ENCODE measurements at places on chromosomes 7 and 10.

- no peak for DNase-seq
These were observed 2.9 kb downstream of the MIOS start for GRCh38 chr7:7569615-7570014.

- DNase-seq: peak; percentile 77
These were observed 6.1 kb upstream of the MYOZ1 start for GRCh38 chr10:73647211-73647874.

GRCh38 chr7:142481548-142481947, 223.7 kb upstream of the PRSS58 start:
- DNase-seq: no peak

DNA sequence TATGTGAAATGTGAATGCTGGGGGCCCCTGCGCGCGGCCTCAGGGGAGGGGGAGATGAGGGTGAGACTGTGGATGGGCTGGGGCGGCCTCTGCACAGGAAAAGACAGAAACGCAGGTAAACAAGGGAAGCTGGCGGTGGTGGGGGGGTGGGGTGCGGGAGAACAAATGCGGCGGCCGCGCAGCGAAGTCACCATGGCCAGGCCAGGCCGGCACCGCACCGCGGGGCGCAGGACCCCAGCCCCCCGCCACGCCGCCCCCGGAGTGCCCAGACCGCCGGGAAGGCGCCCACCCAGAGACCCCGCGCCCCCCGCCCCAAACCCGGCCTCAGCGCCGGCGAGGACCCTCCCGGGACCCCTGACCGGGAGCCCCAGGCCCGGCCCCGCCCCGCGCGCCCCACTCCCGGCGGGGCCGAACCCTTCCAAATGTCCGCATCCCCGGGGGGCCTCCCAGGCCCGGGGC, 14.5 kb upstream of the DNAAF5 start:
- no peak for DNase-seq

DNA sequence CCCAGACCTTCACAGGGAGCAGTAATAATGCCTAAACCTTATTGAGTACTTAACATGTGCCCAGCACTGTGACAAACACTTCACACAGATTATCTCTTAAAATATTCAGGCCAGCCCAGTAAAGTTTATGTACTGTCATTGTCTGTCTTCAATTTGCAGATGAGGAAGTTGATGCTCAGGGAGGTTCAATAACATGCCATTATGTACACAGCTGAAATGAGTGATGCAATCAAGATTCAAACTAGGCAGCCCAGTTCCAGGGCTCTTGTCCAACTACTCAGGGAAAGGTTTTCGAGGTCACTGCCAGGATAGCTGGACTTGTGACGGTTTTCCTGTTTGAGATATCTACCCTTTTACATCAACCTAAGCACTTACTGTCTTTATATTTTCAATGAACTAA, 56.1 kb downstream of the AUTS2 start:
- no peak for DNase-seq

DNA sequence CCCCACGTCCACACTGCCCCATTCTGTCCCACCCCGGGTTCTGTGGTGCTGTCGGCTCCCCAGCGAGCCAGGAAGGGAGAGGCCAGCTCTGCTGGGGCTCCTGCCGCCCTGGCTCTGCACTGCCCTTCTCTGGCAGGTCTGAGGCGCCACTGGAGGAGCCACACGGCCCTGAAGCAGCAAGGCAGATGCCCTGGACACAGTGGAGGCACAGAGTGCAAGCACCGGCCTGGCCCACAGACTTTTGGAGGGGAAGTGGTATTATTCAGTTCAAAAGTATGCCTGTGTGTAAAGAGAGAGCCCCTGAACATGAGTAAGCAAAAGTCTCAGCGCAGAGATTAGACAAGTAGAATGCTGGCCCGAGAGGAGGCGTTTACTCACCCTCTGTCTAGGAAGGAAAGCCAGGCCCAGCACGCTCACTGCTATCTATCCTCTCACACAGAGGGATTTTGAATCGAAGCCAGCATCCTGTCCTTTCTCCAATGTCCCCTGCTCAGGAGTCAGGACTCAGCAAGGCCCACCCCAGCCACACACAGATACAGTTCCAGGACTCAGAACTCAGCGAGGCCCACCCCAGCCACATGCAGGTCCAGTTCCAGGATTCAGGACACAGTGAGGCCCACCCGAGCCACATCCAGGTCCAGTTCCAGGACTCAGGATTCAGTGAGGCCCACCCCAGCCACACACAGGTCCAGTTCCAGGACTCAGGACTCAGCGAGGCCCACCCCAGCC, 115.0 kb downstream of the EGFR start:
- peak; percentile 70 for DNase-seq

GRCh38 chr10:104548090-104548489, 93.0 kb upstream of the SORCS3 start:
- DNase-seq: no peak

GRCh38 chr7:137986252-137987017, 15.5 kb downstream of the CREB3L2 start:
- no peak for DNase-seq

DNA sequence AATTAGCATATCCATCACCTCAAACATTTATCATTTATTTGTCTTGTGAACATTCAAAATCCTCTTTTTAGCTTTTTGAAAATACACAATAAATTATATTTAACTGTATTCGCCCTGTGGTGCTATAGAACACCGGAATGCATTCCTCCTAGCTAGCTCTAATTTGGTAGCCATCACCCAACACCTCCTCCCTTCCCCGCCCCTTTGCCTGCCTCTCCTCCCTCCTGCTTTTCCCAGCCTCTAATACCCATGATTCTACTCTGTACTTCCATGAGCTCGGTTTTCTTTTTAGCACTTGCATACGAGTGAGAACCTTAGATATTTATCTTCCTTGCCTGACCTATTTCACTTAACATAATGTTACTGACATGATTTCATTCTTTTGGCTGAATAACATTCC, 80.1 kb downstream of the ANKRD26 start:
- DNase-seq: no peak

GRCh38 chr7:84638339-84638697, 443.7 kb upstream of the SEMA3A start:
- no peak for DNase-seq

DNA sequence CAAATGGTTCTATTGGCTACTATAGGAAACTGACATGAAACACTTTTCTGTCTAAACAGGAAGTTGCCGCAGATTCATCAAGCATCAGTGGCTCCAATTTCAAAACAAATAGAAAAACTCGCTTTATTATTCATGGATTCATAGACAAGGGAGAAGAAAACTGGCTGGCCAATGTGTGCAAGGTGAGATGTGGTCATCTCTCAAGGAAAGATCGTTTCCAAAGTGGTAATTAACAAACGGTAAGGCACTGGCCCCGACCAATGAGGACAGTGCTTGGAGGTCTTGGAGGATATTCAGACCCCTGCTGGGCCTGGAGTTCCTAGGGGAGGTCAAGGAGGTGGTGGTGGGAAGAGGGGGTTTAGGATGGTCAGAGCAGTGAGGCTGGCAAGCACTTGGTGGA, 2.6 kb downstream of the PNLIP start:
- no peak for DNase-seq

DNA sequence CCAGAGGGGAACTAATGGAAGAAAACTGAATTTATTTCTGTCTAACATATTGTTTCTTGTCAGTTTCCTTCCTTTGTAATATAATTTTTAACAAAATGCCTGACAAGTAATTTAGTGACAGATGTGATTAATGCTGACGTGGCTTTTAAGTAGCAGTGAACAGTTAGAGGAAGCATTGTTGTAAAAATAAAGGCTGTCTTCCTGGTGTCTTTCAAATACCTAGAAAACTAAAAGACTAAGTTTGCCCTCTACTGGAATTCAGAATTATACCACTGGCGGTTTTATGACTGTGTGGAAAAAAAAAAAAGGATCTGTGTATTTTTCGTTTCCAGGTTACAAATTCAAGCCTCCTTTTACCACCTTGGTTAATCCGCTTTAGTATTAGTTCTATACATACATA, 217.1 kb upstream of the DPP6 start:
- no peak for DNase-seq

DNA sequence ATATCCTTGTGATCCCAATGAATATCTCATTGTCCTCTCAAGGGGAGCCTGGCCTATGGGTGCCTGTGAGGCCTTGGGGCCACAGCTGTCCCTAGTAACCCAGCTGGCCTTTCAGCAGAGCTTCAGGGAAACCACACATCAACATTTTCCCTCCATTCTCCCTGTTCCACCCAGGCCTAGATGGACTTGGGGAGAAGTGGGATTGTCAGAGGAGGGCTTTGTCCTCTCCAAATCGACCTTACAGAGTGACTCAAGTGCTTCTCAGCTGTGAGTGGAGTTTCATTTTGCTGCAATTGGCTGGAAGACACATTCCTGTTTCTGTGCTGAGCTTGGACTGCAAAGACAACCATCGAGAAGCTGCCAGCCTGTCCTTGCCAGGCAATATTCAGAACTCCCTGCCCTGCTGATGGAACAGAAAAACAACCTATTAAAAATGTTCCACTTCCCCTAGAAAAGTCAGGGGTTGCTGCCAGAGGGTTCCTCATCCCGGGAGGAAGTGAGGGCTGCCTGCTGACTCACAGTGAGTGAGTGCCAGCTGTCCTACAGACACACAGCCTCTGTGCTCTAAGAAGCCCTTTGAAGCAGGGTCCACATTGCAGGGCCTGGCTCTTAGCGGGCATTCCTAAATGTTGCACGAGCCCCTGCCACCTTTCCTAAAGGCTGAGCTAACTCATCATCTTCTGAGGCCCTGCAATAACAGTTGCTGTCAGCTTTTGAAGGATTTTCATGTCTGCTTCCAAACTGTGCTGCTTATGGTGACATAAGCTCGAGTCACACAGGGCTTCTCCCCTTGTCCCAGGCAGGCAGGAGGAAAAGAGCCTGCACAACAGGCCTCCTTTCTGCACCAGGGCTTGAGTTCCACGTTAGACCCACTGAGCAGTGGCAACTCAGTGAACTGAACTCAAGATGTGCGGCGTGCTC, 20.5 kb downstream of the STRA8 start:
- DNase-seq: peak; percentile 72

DNA sequence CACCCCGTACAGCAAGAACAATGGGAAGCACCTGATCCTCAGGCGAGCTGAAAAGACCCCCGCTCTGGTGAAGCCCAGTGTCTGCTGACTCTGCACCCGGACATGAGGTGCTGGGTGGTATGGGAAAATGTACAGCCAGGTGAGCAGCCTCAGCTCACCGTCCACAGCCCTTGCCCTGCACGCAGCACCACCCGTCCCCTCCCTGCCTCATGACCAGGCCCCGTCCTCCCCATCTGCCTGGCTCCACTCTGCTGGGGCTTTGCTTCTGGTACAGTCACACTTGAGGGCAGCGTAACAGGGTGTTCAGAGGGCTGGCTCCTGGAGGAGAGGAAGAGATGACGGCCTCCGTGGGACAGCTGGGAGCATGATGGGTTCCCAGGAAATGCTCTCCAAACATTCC, 49.1 kb downstream of the NCAPG2 start:
- DNase-seq: no peak

DNA sequence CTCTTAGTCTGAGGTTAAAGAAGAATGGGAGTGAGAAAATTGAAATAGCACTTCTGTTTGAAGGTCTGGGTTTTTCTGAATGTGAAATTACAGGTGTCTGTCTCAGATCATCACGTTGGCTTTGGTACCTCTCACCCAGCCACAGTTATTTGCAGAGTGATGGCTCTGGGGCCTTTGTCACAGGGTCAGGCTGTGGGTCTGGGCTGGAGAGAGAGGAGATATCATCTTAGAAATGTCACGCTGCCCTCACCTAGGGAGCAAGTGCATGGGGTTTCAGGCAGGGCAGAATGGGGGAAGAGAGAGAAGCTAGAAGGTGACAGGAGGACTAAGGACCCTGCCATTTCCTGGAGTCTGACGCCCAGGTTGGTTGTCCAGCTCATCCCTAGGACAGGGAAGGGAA, 127.2 kb downstream of the CFAP58 start:
- DNase-seq: no peak

DNA sequence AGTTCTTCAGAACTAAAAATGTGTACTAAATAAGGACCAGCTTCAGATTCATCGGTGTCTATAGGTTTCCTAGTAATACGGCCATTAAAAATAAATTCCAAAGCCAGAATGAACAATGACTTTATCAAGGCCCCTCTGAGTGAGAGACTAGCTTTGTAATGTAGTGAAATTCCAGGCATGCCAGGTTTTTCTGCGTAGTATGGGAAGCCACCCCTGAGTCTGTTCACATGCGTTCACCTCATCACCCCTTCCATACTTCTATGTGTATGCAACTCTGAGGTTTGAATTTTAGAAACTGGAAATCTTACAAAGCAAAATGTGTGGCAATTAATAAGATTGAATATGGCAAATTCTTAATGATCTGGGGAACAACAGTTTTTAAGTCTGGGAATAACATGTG, 24.5 kb downstream of the RNF32 start:
- DNase-seq: no peak

DNA sequence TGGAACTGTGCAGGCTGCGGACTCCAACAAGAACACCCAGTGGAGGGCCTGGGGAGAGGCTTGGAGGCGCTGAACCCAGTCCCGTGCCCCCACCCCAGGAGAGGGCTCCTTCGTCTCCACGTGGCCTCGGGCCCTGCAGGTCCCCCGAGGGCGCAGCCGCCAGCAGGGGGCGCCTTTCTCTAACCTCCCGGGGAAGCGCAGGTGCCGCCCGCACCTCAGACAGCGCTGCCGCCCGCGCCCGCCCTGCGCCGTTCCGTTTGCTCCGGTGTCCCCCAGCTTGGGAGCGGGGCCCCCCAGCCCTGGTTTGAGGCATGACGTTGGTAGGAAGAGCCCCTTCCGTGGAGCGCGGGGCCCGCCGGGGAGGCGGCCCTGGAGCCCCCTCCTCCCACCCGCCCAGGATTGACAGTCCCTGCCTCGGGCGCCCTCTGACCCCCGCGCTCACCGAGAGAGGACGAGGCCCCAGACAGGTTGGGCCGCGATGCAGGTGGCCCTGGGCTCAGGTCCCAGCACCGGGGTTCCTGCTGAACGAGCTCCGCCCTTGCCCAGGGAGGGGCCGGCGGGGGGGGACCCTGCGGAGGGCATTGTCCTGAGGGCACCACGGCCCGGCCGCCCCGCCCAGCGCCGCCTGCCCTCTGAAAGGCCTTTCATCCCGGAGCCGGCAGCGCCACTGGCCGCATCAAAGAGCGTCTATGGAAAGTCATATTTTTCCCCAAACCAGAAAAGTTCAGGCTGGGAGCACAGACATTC, 42.8 kb downstream of the FOXL3 start:
- DNase-seq: peak; percentile 93
